ENCODE measurements at places on chromosomes 3 and 15.

DNA sequence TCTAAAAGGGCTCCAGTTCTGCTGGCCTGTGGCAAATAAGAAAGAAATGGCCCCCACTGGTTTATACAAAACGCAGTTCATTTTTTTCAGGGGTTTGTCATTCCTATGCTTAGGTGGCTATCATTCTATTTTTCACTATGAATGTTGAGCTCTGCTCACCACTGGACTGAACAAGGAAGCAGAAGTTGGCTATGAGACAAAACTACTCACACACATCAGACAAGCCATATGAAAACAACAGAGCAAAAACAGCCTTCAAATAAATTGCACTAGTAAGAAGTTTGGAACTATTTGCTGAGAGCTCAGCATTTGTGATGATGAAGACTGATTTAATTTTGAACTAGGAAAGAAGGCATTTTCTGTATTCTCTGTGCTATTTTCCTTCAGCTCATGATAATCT, 328.5 kb downstream of the MECOM start:
- DNase-seq, result no peak

- DNase-seq, result peak; percentile 38
These were observed 160.9 kb downstream of the TBC1D5 start for GRCh38 chr3:17581421-17582080.

GRCh38 chr15:37291920-37292319, 191.6 kb upstream of the MEIS2 start:
- no peak for DNase-seq

DNA sequence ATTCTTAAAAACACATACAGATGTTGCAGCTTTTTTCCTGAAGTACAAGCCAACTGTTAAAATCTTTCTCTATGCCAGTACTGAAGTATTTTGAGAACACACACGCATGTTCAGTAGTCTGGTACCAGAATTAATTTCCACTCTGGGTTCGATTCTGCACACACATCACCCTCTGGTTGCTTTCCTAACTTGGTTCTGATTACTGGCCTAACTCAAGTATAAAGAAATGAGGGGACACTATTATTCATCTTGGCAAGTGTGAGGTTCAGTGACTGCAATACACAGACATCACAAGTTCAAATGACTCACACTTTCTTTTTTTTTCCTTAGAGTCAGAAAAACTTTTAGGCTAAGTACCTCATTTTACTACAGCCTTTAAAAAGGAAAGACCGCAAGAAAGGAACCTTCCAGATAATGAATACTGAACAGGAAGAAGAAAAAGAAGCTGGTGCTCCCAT, 37.4 kb upstream of the LDHAL6B start:
- DNase-seq, result peak; percentile 89

DNA sequence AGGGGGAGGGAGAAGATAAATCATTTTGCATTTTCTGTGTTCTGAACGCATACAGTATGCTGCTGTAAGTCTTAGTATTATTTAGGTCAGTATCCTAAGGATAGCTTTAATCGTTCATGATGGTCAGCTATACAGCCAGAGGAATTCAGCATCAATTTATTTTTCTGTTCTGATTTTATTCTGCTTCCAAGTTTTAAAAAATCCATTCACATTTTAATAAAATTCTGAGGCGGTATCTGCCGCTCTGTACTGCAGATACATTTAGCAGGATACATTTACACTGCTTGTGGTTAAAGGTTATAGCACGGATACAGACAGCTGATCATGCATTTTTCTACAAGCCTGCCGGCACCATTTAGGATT, 17.8 kb downstream of the ZBTB38 start:
- DNase-seq, result no peak

DNA sequence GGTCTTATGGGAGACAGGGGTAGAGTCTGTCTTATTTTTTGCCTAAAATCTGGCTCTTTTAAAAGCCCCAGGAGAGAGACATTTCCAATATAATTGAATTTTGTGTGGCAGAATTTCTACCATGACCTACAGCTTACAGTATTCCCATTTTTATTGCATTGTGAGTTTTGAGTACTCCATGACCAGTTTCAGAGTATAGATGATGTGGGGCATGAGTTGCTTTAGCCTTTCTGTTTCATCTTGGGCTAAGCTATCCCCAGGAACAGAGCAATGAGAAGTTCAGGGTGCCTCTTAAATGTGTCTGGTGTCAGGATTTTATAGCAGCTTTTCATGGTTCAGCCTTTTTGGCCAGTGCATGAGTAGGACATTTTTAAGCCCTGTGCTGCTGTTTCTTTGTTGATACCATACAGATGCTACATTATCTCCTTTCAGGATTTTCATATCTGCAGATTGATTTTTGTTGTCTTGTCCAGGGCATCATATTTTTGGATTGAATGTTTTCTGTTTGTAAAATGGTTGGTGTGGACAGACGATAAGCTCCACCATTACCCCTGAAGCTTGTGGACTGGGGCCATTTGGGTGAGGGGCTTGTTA, 3.5 kb downstream of the ABHD2 start:
- no peak for DNase-seq

DNA sequence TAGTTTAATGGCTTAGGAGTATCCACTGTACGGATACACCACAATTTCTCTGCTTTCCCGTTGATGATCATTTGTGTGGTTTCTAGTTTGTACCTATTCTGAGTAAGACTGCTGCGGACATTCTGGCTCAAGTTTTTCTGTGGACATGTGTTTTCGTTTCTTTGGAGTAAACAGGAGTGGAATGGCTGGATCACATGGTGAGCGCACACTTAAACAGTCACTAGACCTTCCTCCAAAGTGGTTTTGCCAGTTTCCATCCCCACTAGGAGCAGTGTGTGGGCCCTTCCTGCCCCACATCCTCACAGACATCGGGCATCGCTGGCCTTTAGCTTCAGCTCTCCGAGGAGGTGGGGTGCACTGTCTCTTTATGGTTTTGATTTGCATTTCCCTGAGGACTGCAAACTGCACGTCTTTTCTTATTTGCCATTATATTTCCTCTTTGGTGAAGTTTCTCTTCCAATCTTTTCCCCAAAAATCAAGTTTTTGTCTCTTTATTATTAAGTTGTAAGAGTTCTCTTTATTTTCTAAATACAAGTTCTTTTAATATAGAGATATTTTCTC, 94.1 kb downstream of the VGLL4 start:
- no peak for DNase-seq

DNA sequence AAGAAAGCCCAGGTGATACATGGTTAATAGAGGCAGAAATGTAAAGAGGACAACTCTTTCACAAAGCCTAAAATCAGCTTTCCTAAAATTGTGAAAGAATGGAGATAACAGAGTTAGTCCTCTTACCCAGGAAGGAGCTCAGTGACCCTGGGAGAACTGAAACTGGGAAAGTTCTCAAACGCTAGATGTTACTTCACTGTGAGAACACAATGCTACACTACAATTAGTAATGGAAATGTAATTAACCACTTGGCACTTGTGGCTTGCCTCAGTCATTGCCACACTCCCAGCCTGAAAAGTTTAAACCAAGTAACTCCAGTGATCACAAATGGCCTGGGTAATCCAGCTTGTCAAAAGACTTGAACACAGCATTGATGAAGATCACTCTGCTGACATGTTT, 102.7 kb upstream of the FGF7 start:
- no peak for DNase-seq

GRCh38 chr3:58173669-58174398, 36.9 kb downstream of the DNASE1L3 start:
- peak; percentile 36 for DNase-seq

DNA sequence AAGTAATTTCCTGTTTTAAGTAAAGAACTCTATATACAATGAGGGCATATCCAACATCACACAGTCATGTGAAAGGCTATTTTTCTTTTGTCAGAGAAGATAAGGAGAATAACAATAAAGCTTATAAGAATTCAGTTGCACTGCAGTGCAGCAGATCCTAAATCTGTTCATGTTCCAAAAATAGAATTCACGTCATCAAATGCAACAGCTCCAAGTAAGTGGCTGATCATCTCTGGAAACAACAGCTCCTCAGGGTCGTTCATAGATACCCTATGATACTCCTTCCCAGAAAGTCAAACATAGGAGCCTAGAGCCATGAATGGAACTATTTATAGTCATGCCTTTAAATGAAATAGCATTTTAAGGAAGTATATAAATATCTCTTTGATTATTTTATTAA, 100.2 kb downstream of the FMN1 start:
- DNase-seq, result no peak

DNA sequence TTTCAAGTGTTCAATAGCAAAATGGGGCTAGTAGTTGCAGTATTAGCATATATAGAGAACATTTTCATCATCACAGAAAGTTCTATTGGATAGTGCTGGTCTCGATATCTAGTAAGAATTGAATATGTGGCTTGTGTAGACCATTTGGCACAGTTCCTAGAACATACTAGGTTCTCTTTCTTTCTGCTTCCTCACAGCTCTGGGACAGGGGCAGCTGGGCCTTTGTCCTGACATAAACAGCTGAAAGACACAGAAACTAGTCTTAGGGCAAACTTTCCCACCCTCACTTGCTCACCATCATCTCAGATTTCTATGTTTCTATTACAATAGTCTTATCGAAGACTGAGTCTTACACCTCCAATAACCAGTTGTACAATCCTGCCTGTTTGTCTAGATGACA, 63.7 kb upstream of the DLG1 start:
- DNase-seq, result no peak

GRCh38 chr3:157102098-157102497, 57.8 kb downstream of the CCNL1 start:
- no peak for DNase-seq

DNA sequence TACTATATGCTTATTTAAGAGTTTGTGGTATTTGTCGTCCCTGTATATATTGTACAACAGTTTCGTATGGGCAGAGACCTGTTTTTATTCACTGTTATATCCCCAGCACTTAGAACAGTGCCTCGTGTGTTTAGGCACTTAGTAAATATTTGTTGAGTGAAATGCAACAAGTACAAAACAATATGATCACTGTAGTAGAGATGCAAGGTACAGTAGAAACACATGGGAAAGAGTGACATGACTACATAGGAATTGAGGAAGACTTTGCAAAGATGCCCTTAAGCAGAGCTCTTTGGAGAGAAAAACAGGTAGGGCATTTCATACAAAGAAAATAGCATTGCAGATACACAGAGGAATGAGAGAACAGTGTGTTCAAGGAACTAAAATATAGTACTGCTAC, 18.3 kb downstream of the RASA2 start:
- no peak for DNase-seq

DNA sequence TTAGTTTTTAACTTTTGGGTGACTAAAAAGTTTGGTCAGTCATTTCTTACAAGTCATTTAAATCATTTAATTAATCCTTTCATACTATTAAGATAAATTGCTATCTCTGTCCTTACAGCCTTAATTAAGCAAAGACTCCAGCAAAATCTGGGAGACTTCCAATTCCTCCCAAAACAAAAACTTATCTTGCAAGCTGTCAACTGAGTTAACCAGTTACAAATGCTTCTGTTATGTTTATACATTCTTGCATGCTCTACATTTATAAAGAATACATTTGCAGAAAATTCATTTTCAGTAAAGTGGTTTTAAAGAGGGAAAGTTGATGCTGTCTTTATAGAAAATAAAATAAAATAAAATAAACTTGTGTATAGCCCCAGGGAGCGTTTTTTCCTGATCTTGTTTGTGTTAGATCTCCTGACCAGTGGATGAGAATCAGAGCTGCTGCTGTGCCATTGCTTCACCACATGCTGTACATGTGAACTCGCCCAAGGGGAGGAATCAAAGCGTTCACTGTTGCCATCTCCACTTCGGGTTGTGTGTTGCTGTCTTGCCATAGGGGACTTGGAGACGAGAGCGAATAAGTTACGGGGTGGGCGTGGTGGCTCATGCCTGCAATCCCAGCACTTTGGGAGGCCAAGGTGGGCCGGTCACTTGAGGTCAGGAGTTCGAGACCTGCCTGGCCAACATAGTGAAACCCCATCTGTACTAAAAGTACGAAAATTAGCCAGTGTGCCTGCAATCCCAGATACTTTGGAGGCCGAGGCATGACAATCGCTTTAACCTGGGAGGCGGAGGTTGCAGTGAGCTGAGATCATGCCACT, 5.5 kb downstream of the CCR4 start:
- DNase-seq, result peak; percentile 4

- no peak for DNase-seq
These were observed 73.1 kb downstream of the ABTB1 start for GRCh38 chr3:127745656-127746399.

- no peak for DNase-seq
These were observed 354.3 kb upstream of the TRIM42 start for GRCh38 chr3:140323561-140323960.

DNA sequence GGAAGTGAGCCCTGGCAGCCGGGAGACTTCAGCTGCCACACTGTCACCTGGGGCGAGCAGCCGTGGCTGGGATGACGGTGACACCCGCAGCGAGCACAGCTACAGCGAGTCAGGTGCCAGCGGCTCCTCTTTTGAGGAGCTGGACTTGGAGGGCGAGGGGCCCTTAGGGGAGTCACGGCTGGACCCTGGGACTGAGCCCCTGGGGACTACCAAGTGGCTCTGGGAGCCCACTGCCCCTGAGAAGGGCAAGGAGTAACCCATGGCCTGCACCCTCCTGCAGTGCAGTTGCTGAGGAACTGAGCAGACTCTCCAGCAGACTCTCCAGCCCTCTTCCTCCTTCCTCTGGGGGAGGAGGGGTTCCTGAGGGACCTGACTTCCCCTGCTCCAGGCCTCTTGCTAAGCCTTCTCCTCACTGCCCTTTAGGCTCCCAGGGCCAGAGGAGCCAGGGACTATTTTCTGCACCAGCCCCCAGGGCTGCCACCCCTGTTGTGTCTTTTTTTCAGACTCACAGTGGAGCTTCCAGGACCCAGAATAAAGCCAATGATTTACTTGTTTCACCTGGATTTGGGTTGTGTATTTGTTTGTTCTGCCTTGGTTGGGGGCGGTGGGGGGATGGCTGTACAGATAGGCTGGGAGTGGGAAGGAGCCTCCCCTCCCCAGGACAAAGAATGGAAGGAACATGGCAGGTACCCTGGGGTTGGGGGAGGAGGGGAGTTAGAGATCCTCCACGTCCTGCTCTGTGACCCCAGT, 2.9 kb upstream of the GRM2 start:
- no peak for DNase-seq

DNA sequence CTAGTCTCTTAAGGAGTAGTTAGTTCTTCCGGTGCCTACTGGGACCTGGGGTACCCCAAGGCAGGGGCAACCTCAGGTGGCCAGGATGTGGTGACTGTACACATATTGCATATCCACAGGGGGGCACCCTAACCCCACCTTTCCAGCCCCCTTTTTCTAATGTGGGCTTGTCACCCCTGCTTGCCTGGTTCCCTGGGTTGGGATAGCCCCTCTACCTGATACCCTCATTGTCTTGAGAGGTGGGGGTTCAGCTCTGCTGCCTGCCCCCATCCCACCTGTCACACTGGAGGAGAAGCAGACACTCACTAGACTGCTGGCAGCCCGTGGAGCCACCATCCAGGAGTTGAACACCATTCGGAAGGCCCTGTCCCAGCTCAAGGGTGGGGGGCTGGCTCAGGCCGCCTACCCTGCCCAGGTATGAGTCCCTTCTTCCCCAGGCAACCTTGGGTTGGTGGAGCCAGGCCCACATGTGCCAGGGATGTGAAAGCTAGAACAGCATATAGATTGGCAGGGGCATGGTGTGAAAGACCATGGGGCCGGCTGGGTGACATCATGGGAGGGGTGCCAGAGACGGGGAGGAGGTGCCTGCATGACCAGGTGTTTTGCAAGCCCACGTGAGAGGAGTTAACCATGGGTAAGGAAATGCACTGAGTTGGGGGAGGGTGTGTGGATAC, 4.0 kb downstream of the GLYCTK start:
- DNase-seq, result peak; percentile 36

Measured in ELR (cell line).